ENCODE measurements at places on chromosomes 11 and 22. TPM values are rescaled to one million over a fixed set of nuclear protein-coding genes. Genes with fewer than 3 reads are reported as not detected.

IL10RA gene
- total RNA-seq: 15.4 TPM

MICAL2 gene
- total RNA-seq: 124 TPM

KLHDC7B gene
- total RNA-seq: 0.85 TPM

SELENOM gene
- 26.6 TPM for total RNA-seq

CECR2 gene
- total RNA-seq: 14.5 TPM

ZNRF3 gene
- 9.5 TPM for total RNA-seq

MUC5AC gene
- 0.77 TPM for total RNA-seq

C1QTNF4 gene
- 1.8 TPM for total RNA-seq

PGA5 gene
- total RNA-seq: not detected

SPON1 gene
- 91.1 TPM for total RNA-seq

XKR3 gene
- not detected for total RNA-seq

GUCY1A2 gene
- total RNA-seq: 55.2 TPM

CDC42EP1 gene
- 23.9 TPM for total RNA-seq

RBMXL2 gene
- 0.09 TPM for total RNA-seq

APOBEC3F gene
- 7.7 TPM for total RNA-seq

CDCA5 gene
- total RNA-seq: 2.2 TPM

PAK1 gene
- total RNA-seq: 36.4 TPM

C22orf31 gene
- not detected for total RNA-seq

SORL1 gene
- total RNA-seq: 61.7 TPM

BDNF gene
- 1.4 TPM for total RNA-seq

SEC14L2 gene
- total RNA-seq: 10.3 TPM

PRRG4 gene
- total RNA-seq: 6.3 TPM

KCTD17 gene
- total RNA-seq: 9.7 TPM

OR10V1 gene
- total RNA-seq: not detected

SLC22A12 gene
- total RNA-seq: not detected

OR56A1 gene
- not detected for total RNA-seq

NLRP6 gene
- 2.7 TPM for total RNA-seq

KRTAP5-10 gene
- total RNA-seq: not detected

Measured in lung (tissue), 17 donors.